CD4-positive, alpha-beta T cell treated with Interleukin-4 for 4 hours (primary cell): ENCODE measurements at places on chromosomes 16 and 17.
A peak's percentile ranks its signal among the peaks of the same experiment; 100 is the strongest.

DNA sequence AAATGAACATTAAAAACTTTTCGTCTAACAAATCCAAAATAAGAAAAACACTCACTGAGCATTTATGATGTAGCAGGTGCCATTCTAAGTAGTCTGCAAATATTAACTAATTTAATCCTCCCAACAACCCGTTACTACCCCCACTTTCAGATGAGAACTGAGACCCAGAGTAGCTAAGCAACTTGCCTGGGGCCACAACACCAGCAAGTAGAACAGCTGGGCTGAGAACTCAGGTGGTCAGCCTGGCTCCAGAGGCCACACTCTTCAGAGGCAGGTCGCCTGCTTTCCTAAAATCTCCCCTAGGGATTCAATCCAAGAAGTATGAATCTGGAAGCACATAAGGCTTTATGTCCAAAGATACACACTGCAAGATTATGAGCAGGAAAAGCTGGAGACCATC lies 6.2 kb downstream of the MBTPS1 start:
- DNase-seq, result no peak

DNA sequence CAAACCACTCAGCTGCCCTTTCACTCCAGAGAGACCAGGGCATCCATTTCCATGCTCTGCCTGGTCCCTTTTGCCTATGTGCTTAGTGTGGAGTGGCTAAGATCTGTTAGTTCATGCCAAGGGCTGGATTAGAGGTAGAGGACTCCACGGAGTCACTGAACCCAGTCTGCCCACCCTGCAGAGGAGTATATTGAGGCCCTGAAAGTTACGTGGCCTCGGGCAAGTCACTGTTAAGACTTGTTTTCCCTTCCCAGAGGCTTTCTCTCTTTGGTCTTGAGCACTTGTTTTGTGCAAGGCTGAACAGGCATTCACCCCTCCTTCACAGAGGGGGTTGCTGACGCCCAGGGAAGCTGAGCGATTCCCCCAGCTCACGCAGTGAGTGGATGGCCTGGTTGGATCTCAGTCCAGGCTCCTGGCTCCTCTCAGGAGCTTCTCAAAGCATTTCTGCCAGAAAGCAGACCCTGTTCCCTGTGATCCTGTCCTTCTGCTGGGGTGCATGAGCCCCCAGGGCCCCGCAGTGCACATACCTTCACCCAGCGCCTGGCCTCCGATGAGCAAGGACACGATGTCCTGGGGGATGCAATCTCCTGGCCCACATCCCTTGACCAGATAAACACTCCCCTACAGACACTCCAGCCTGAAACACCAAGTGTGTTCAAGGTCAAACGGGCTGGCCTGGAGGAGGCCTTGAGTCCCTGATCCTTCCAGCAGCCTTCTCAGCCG lies 153.4 kb upstream of the GSE1 start:
- no peak for DNase-seq

GRCh38 chr17:61352781-61353491 lies 46.7 kb upstream of the TBX2 start:
- no peak for DNase-seq

GRCh38 chr17:3888343-3889171 lies 4.3 kb downstream of the CAMKK1 start:
- no peak for DNase-seq

- DNase-seq, result no peak
These were observed 7.7 kb downstream of the HOXB4 start for GRCh38 chr17:48570325-48571023.

GRCh38 chr16:10729104-10730048 lies 14.3 kb upstream of the NUBP1 start:
- DNase-seq, result no peak

DNA sequence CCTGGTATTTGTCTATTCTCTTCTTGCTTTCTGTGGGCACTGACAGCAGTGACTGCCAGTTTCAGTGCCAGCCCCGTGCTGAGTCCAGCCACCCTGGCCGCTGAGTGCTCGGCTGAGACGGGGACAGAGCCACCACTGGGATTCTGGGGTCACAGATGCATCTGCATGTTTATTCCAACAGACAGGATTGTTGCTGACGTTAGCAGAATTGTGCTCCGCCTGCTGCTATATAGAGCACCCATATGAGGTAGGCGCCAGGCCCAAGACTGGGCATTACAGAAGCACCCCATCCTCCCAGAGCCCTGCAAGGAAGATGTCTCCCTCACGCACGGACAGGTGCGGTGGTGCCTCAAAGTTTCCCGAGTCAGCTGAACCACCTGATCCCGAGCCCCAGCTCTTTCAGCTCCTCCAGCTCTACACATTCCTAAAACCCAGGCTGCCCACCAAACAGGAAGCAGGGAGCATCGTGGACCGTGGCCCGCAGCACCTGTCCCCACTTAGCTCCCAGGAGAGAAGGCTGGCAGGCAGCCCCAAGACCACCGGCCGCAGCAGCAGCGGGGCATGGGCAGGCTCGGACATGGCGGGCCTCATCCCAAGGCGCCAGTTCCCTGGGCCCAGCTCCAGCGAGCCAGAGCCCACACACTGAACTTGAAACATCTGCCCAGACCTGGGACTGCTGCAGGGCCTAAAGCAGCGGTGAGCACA lies 44.9 kb upstream of the RASD1 start:
- no peak for DNase-seq

GRCh38 chr16:84746231-84746630 lies 46.4 kb downstream of the USP10 start:
- no peak for DNase-seq

- no peak for DNase-seq
These were observed 111.4 kb downstream of the METRNL start for GRCh38 chr17:83190601-83191387.

DNA sequence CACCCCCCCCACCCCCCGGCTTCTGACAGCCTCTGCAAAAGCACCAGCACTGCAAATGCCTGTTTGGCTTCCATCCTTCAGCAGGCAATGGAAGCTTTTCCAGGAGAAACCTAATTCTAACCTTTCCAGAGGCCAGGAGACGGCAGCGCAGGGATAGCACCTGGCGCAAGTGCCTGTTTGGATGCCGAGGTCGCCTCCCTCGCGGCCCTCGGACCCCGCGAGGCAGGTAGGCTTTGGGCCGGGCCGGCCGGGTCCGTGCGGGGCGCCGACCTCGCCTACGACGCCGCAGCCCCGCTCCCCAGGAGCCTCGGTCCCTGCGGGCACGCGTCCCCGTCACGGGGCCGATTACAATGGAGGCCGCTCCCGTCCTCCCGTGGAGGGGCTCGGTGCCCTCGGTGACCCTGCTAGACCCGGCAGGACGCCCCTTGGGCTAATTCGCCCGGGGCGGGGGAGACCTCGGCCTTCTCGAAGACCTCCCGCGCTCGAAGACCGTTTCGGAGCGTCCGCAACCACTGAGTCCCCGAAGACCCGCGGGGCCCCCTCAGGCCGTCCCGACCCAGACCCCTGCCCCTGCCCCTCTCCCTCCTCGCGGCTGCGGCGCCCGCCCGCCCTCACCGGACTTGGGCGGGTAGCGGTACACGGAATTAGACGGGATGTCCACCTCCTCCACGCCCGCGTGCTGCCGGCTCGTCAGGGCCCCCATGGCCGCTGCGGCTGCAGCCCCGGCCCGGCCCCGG lies 587 bp downstream of the RNF157 start:
- DNase-seq, result no peak

GRCh38 chr17:7139400-7139799 lies 24.8 kb upstream of the ASGR2 start:
- no peak for DNase-seq

DNA sequence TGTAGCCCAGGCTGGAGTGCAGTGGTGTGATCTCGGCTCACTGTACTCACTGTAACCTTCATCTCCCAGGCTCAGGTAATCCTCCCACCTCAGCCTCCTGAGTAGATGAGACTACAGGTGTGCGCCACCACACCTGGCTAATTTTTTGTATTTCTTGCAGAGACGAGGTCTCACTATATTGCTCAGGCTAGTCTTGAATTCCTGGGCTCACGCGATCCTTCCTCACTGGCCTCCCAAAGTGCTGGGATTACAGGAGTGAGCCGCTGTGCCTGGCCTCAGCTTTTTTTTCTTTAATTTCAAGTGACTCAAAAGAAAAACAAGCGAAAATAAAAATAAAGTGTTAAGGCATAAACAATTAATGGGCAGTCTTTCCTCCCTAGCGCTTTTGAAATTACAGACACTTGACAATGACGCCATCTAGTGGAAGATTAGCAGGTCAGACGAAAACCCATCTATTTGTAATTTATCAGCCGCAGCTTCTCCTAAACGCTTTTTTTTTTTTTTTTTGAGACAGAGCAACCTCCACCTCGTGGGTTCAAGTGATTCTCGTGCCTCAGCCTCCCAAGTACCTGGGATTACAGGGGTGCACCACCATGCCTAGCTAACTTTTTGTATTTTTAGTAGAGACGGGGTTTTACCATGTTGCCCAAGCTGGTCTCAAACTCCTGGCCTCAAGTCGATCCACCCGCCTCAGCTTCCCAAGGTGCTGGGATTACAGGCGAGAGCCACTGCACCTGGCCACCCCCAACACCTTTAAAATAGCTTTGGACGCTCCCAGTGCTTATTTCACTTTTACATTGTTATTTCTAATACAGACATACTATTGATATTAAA lies 28.1 kb upstream of the PECAM1 start:
- peak; percentile 72 for DNase-seq

DNA sequence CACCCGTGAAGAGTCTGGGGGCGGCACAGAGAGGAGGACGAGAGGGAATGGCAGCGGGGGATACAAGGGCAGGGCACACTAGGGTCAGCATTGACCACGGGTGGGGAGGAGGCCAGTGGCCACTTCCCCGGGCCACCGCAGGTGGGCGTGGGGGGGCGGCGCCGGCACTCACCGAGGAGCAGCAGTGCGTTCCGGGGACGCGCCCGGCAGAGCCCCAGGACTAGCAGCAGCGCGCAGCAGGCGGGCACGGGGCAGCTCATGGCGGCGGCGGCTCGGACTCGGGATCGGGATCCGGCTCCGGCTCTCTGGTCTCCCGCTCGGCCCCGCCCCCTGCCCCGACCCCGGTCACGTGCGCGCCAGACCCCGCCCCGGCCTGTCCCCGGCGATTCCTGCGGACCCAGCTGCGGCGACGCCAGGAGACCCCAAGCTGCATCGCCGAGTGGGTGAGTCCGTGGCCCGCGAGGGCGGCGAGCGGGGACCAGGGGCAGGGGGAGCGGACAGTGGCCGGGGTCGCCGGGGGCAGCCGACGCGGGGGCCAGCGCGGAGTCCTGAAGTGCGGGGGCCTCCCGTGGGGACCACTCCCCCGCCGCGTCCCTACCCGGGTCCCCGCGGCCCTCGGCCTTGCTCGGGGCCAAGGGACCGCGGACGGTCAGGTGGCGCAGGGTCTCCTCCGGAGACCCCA lies at the start of the genes SGSH and SLC26A11:
TSS of gene SGSH (minus strand) at position 280 of the 682 bp plus-strand sequence. CDS start at position 260, 20 bp downstream.
TSS of gene SLC26A11 (plus strand) at position 374 of the 682 bp plus-strand sequence. CDS start 1,134 bp downstream, outside the sequence.
- peak; percentile 43 for DNase-seq

GRCh38 chr16:15798671-15799070 lies 58.2 kb downstream of the MYH11 start:
- no peak for DNase-seq

DNA sequence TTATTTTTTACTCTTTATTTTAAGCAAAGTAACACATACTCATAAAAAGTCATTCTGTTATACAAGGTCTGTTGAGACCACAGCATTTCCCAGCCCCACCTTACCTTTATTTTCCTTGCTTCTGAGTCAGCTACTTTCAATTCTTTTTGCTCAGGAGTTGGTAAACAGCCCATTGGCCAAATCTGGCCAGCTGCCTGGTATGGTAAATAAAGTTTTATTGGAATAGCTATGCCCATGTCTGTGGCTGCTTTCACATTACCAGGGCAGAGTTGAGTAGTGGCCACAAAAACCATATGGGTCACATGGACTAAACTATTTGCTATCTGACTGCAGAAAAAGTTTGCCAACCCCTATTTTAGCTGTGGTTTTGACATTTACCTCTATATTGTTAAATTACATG lies 3.4 kb upstream of the NSRP1 start:
- no peak for DNase-seq

GRCh38 chr17:75067856-75068255 lies 19.9 kb upstream of the SLC16A5 start:
- peak; percentile 27 for DNase-seq

GRCh38 chr17:52410781-52411180 lies 252.3 kb upstream of the CA10 start:
- DNase-seq, result no peak

DNA sequence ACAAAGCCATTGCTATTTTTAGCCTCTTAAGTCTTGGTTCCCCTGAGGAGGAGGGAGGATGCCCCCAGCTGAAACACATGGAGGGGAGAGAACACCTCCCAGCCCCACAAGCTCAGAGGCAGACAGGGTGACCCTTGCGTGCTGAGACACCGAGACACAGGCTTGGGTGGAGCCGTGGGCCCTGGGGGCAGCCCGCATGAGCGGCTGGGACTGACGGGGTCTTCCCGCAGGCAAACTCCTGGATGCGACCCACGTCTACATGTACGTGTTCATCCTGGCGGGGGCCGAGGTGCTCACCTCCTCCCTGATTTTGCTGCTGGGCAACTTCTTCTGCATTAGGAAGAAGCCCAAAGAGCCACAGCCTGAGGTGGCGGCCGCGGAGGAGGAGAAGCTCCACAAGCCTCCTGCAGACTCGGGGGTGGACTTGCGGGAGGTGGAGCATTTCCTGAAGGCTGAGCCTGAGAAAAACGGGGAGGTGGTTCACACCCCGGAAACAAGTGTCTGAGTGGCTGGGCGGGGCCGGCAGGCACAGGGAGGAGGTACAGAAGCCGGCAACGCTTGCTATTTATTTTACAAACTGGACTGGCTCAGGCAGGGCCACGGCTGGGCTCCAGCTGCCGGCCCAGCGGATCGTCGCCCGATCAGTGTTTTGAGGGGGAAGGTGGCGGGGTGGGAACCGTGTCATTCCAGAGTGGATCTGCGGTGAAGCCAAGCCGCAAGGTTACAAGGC lies 9.8 kb downstream of the SLC16A3 start:
- DNase-seq, result peak; percentile 81

DNA sequence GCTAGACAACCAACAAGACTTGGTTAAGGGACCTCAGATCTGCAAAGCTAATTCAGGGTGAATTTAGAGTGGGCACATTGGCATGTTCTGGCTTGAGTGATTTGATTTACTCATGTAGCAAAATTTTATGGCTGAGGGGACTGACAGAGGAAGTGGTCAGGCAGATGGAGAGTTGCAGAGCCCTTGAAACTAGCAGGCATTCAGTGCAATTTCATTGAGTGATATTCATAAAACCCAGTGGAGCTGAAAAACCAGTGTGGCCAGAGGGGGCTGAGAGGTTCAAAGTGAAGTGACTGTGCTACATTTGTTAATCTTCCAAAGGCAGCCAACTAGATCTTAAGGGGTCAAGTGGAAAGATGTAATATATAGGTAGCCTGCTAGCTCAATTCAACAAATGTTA lies 2.2 kb upstream of the TMEM94 start:
- DNase-seq, result no peak

GRCh38 chr17:61464843-61465180 lies 12.6 kb downstream of the TBX4 start:
- DNase-seq, result no peak

GRCh38 chr17:4064366-4064765 lies 78.5 kb downstream of the ZZEF1 start:
- no peak for DNase-seq

GRCh38 chr17:48441231-48441711 lies 11.3 kb upstream of the SKAP1 start:
- peak; percentile 95 for DNase-seq

GRCh38 chr16:55056585-55057401 lies 126.1 kb downstream of the IRX5 start:
- DNase-seq, result no peak
